ENCODE measurements at places on chromosomes 2 and 18.

GRCh38 chr2:169877398-169877797 lies 50.1 kb downstream of the UBR3 start:
- peak; percentile 31 for DNase-seq

- peak; percentile 27 for DNase-seq
Observed at GRCh38 chr18:78242254-78242643, 737.4 kb upstream of the SALL3 start.

DNA sequence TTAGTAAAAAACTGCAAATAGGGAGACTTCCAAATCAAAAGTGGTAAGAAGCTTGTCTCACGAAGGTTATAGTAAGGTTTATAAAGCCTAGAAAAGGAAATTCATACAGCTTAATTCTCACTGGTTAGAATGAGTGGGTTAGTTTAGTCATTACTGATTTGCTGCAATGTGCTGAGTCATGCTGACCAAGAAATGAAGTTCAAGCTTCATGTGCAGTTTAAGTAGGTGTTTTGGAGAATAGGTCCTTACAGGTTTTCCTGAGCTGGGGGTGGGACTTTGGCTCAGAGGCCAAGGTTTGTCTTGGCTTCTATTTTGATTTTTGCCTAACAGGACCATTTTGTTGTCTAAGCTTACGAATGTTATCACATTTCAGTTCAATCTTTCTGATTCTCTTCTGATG lies 15.1 kb downstream of the CLIP4 start:
- peak; percentile 87 for DNase-seq

- DNase-seq: no peak
Observed at GRCh38 chr18:12406371-12407111, 1.2 kb upstream of the PRELID3A start.

DNA sequence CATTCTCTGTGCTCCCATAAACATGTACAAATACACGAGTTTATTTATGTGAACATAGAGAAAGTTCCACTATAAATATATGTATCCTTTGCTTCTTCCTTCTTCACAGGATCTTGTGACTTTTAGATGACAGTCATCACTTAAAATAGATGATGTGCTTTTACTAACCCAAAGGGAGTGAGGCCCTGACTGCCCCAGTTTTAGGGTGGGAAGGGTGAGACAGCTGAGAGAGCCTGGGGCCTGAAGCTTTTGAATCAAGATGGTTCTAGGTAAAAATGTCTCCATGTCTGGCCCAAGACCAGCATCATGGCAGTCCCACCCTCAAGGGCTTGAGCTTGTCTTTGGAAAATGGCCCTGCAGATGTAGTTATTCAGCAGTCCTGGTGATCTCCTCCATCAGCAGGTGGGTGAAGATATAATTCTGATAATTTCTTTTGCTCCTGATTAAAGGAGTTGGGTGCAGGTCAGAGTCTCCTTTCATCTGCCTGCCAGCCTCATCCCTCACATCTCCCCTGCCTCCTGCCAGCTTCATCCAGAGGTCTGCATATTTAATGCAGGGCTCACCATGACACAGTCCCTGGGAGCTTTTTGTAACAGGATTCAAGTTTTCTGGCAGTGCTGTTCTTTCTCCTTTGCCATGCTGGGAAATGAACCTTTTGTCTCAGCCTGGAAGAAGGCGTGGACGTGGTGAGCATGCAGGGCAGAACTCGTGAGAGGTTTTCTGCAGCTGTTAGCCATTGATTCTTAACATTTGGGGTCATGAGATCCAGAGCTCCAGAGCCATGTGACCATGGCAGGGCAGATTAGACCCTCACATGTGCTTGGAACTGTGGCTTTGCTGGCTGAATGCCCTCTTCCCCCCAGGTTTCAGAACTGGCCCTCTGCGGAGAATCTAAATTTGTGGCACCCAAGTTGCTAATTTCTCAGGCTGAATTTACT lies 2.7 kb downstream of the HRH4 start:
- DNase-seq: no peak

- no peak for DNase-seq
Observed at GRCh38 chr2:227861011-227861410, 10.4 kb upstream of the DAW1 start.

DNA sequence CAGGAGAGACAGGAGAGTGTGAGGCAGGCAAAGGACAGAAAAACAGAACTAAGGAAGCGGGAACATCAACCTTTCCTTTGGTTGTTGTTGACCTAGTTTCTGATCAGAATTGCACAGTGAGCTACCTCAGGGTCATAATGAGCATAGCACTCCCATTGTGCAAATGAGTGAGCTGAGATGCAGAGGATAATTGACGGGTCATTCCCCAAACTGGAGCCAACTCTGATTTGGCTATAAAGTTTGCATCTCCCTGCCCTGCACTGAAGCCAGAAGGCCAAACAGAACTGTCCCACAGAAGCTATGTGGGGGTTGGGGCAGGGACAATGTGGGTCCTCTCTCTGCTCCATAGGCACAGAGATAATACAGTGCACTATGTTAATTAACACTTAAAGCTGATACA lies 105.6 kb upstream of the KLHL14 start:
- no peak for DNase-seq

GRCh38 chr2:241150660-241151530 lies 628 bp downstream of the PPP1R7 start:
- peak; percentile 27 for DNase-seq

DNA sequence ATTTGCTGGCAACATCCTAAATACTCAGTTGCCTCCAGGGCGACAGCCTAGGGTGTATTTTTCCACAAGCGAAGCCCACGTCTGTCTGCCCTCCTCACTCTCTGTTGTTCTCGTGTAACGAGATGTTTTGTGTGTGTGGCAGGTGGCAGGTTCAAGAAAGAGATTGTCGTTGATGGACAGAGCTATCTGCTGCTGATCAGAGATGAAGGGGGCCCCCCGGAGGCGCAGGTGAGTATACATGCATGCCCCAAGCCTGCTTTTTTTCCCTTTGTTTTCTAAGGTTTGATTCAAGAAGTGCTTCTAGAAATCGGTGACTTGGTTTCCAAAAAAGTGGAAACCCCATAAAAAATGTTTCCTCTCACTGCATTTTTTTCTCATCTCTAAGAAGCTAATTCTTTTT lies 247.0 kb downstream of the AGAP1 start:
- peak; percentile 34 for DNase-seq

DNA sequence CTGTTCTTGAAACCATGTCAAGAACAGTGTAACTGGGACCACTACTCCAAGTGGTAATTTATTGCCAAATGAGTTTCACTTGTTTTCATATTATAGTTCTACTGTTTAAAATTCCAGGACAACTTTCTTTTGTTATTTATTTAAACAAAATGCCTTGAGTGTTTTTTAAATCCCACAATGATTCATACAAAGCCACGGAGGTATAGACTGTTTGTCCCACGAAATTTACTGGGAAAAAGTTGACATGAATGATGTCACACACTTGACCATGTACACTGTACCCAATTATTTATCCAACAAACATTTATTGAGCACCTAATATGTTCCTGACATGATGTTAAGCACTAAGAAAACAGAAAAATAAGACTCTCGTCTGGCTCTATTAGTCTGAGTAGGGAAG lies 243.9 kb upstream of the SIX2 start:
- no peak for DNase-seq

GRCh38 chr2:201093573-201093972 lies 21.8 kb downstream of the NDUFB3 start:
- no peak for DNase-seq

GRCh38 chr2:69539549-69539908 lies 102.3 kb upstream of the NFU1 start:
- DNase-seq: no peak

GRCh38 chr2:36294316-36294721 lies 61.3 kb upstream of the CRIM1 start:
- DNase-seq: no peak

DNA sequence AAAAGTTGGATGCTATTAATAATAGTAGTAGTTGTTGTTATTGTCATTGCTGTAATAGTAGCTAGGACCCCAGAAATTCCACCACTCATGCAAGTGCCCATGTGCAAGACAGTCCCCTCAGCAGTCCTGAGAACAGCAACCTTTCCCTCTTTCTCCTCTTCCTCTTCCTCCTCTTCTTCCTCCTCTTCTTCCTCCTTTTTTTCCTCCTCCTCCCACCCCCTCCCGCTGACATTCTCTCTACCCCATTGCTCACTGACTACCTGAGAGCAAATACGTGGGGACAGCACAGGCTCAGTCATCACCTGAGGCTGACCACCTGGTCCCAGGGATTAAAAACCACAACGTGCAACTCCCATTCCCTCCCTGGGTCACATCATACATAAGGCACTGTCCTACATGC lies 41.8 kb downstream of the SMAD7 start:
- DNase-seq: no peak

DNA sequence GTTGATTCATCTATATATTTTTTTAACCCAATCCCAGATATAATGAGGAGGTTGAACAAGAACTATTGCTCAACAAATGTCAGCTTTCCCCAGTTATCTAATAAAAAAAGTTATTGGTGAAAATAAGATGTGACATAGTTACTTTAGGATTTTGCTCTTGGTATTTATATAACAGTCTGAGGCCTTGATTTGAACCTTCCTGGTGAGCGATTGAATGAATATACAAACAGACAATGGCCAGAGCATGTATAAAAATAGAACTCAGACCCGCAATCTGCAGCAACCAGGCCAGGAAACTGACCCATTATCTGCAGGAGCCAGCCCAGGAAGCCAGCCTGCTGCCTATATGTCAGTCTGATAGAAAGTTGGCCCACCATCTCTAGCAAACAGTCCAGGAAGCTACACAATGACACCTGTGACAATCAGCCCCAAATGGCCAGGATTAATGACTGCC lies 81.6 kb downstream of the HS6ST1 start:
- no peak for DNase-seq

DNA sequence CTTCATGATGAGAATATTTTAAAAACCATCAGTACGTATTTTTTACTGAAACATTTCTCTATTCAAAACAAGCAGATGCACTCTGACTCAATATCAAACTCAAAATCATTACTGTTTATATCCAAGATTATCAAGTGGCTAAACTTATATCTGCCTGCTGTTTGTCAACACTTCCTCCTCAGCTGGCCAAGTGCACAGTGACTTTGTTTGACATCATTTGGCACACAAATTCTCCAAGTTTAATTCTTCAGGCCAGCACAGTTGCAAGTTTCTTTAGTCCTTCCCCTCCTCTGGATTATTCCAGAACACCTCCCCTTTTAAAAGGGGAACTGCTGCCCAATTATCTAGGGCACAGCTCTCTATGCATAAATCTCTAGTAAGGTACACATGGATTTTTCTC lies 346.6 kb downstream of the FSIP2 start:
- DNase-seq: no peak

- DNase-seq: no peak
Observed at GRCh38 chr18:68721681-68722583, 7.0 kb upstream of the TMX3 start.

- no peak for DNase-seq
Observed at GRCh38 chr18:78949216-78949615, 30.4 kb upstream of the SALL3 start.

DNA sequence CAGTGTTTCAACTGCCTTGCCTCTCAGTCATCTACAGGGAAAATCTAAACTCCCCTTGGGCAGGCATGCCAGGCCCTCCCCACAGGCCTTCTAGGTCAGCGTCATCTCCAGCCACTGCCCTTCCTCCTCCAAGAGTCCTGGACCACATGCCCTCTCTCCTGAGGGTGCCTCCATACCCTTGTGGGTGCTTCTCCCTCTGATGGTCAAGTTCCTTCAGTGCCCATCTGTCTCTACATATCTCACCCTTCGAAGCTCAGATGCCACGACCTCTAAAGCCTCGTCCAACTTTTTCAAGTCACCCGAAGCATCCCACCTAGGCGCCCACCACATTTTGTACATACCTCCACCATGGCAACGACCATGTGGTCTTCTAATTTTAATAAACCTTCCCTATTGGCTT lies 22.6 kb upstream of the TMEM247 start:
- no peak for DNase-seq

- DNase-seq: peak; percentile 70
Observed at GRCh38 chr2:226658555-226658954, 141.1 kb downstream of the IRS1 start.

- no peak for DNase-seq
Observed at GRCh38 chr2:167733747-167734146, 513.6 kb downstream of the STK39 start.

DNA sequence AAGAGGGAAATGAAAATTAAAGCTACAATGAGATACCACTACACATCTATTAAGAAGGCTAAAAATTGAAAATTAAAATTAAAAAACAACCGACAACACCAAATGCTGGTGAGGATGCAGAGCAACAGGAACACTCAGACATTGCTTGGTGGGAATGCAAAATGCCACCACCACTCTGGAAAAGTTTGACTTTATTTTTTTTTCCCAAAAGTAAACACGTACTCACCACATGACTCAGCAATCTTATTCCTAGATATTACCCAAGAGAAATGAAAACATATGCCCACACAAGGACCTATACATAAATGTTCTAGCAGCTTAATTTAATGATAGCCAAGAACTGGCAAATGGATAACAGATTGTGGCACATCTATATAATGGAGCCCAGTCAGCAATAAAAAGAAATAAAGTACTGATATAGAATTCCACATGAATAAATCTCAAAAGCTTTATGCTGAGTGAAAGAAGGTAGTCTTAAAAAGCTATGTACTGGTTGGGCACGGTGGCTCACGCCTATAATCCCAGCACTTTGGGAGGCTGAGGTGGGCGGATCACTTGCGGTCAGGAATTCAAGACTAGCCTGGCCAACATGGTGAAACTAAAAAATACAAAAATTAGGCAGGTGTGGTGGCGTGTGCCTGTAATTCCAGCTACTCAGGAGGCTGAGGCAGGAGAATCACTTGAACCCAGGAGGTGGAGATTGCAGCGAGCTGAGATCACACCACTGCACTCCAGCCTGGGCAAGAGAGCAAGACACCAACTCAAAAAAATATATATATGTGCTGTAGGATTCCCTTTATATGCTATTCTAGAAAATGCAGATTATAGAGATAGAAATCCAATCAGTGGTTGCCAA lies 4.2 kb upstream of the PROC start:
- peak; percentile 71 for DNase-seq

- no peak for DNase-seq
Observed at GRCh38 chr2:127154396-127154795, 47.4 kb upstream of the BIN1 start.

- peak; percentile 85 for DNase-seq
Observed at GRCh38 chr2:76599732-76600368, 889.1 kb upstream of the GCFC2 start.

Measured in epithelial cell of esophagus (primary cell).